ENCODE measurements at places on chromosomes 2 and 18.
A peak's percentile ranks its signal among the peaks of the same experiment; 100 is the strongest.

DNA sequence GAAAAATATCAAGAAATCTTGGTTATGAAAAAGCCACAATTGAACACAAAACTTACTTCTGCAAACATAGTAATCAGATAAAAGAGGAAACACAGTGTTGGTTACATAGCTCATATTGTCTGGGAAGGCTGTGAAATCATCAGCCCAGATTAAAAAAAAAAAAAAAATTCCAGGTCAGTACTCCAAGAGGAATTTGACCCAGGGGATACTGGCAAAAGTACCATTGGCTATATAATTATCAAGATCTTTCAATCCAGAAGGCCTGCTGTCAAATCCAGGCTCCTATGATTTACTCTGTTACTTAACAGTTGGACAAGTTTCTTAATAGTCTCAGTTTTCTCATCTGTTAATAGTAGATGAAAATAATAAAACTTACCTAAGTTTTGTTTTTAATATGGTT lies 12.9 kb upstream of the IKZF2 start:
- DNase-seq: no peak

DNA sequence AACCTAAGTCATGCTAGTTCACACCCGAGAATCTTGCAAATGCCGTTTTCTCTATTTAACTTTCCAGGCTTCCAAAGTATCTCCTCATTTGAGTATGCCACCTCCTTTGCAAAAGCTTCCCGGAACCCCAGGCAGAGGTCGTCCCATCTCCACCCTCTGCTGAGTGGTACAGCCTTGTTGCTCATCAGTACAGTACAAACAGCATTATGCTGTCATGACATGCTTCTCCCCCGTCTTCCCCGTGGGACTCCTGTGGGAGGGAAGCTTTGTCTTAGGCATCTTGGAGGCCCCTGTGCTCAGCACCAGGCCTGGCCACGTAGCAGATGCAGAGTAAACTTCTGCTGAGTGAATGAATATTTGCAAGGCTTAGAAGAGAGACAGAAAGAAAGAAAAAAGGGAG lies 102.7 kb downstream of the CDCA7 start:
- no peak for DNase-seq

DNA sequence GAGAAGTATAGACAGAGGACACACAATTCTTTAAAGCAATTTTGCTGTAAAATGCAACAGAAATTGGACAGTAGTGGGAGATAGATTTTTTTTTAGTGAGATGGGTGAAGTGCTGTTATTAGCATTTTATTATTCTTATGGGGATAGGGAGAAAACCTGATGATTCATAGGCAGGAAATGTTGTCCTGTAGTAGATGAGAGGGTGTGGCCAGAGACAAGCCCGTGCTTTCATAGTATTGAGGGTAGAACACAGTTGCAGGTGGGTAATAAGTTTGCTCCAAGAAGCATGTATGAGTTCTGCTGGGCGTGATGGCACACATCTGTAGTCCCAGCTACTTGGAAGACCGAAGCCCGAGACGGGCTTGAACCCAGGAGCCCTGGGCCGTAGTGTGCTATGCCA lies 128.3 kb upstream of the ARHGAP28 start:
- DNase-seq: no peak

DNA sequence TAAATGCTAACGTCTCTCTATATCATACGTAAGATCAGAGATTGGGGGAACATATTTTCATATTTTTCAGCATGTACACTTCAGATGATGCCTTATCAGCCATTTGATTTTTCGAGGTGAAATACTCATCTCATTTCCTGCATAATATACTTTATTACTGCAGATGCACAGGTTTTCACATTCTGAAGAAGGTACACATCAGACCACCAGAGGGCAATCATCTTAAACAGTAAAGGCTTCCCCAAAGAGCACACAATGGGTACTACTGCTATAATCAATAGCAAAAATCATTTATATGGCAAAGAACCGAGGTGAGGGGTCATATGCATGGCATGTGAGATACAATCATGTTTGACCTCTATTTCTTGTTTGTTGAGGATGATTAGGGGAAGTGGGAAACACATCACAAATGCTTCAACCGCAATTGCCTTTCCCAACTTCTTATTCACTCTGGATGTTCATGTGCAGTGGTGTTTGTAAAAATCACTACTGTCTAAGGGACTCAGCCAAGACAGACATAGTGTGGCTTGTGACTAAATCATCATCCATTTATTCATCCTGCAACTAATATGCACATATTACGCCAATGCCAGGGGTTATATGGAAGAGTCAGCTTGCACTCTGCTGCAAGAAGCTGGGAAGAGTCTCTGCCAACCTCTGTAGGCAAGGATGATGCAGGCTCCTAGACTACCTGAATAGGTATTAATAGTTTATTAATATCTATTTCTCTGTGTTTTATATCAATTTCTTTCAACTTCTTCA lies 118.7 kb downstream of the EPB41L3 start:
- DNase-seq: peak; percentile 45

- DNase-seq: peak; percentile 59
These were observed 45.4 kb downstream of the MCFD2 start for GRCh38 chr2:46870051-46870839.

DNA sequence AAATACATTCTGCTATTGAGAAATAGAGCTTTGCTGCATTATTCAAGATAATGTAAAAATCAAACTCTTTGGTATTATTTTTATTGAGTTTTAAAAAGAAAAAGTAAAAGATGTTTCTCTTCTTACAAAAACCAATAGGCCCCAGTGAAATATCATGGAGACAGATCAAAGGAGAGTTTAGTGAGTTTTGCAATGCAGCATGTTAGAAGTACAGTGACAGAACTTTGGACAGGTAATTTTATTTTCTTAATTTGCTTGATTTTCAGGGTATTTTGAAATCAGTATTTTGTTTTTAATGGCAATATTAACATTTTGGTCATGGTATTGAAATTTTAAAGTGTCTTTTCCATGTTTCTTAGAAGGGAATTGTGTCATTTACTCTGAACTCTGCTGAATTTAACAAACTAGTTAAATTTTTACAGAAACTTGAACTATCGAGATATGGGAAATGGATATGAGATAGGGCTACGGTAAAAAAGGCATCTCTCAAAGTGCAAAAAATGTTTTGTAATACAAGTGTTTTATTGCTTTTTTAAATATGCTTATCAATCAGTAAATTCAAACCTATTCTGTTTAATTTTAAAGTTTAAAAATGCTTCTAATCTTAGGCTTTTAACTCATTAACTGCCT lies 13.8 kb downstream of the DNAJC10 start:
- DNase-seq: no peak

DNA sequence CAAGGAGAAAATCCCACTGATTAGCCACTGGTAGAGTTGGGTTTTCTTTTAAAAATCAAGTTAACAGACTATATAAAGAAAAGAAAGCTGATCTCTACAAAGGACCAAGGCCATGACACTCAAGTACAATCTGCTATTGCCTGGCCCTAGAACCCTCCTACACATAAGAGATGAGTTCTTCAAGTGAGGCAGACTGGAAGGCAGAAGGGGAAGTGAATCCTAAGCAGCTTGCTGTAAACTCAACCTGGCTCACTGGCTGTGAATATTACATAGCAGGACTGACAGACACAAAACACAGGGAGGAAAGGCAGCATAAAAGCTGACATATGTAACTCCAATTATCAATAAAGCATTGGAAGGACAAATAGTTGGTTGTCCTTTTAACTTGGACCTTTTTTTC lies 65.4 kb downstream of the TRIP12 start:
- DNase-seq: no peak

DNA sequence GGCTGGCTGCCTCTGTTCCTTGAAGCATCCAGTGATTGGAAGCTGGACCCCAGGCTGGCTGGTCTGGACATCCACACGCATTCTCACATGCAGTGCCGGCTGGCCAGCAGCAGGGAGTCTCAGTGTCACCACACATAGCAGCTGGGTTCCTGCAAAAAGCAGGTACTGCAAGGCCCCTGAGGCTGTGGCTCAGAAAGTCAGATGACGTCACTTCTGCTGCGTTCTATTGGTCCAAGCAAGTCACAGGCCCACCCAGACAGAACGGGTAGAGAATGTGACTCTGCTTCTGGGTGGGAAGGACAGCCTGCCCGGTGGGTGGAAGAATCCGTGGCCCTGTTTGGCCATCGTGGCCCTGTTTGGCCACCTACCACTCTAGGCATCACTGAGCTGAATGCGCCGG lies 51.3 kb upstream of the SPP2 start:
- no peak for DNase-seq

GRCh38 chr2:69053416-69053965 lies 40.5 kb downstream of the ANTXR1 start:
- peak; percentile 20 for DNase-seq
